Activated T-cell treated with anti-CD3 and anti-CD28 coated beads for 24 hours (primary cell): ENCODE measurements at places on chromosomes 4 and X.

- no peak for DNase-seq
Observed at GRCh38 chrX:130079824-130080406, 30.4 kb downstream of the ELF4 start.

DNA sequence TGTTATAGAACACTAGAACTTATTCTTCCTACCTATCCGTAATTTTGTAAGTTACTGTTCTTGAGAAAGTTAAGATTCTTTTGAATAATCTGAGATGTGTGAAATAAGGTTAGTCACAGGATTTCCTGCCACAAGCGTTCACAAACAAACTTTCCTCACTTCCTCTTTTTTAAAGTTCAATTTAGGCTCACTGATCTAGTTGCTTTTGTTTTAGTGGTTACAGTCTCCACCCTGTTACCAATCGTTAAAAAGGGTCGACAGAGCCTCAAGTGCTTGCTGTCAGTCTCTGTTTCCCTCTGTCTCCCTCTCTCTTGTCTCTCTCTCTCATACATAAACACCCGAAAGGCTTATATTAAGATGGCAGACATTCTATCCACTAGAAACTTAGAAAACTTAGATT is 35.9 kb upstream of the STK26 start:
- no peak for DNase-seq

- DNase-seq: no peak
Observed at GRCh38 chr4:6859543-6859942, 50.1 kb upstream of the TBC1D14 start.

- no peak for DNase-seq
Observed at GRCh38 chr4:47733302-47734175, 104.3 kb downstream of the CORIN start.

- no peak for DNase-seq
Observed at GRCh38 chr4:5962416-5962815, 55.8 kb downstream of the C4orf50 start.

GRCh38 chr4:5789141-5789540 is 78.1 kb downstream of the EVC start:
- DNase-seq: no peak

DNA sequence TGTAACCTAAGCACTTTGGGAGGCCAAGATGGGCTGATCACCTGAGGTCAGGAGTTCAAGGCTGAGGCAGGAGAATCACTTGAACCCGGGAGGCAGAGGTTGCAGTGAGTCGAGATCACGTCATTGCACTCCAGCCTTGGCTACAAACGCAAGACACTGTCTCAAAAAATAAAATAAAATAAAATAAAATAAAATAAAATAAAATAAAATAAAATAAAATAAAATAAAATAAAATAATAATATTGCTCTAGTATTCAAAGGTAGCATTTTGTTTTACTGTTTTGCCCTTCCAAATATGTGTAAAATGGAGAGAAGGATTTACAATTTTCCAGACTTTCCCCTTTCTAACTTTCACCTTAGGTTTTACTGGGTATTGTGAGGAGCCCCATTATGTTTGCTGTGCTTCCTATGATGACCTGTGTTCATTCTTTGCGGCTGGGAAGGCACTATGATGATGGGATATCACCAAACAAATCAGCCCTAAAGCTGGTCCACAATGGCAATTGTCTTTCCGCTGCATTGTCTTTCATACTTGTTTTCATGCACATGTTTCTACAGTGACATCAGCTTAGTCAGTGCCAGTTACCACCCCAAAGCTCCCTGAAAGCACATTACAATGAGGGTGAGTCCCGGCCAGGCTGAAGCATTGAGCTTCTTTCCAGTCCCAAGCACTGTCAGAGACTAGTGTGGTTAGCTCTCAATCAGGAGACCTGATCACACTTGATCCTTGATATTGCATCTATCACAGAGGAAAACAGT is 50.8 kb downstream of the DTHD1 start:
- no peak for DNase-seq

- no peak for DNase-seq
Observed at GRCh38 chr4:98573791-98574190, 84.6 kb downstream of the TSPAN5 start.

DNA sequence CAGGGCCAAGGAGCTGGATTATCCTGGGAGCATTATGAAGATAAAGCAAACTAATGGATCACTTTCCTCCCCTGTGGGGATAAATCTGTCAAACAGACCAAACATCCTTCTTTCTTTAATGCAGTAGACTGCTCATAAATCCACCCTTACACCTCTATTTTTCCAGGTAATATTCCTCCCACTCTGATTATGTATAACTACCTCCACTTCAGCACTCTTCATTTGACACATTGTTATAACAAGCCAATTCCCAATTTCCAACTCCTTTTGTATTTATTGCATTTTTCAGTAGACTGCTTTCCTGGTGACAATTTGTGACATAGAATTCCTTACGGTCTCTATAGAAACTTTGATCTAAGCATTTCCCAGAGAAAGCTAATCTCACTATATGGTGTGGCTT is 115.0 kb upstream of the PRKG2 start:
- DNase-seq: no peak

DNA sequence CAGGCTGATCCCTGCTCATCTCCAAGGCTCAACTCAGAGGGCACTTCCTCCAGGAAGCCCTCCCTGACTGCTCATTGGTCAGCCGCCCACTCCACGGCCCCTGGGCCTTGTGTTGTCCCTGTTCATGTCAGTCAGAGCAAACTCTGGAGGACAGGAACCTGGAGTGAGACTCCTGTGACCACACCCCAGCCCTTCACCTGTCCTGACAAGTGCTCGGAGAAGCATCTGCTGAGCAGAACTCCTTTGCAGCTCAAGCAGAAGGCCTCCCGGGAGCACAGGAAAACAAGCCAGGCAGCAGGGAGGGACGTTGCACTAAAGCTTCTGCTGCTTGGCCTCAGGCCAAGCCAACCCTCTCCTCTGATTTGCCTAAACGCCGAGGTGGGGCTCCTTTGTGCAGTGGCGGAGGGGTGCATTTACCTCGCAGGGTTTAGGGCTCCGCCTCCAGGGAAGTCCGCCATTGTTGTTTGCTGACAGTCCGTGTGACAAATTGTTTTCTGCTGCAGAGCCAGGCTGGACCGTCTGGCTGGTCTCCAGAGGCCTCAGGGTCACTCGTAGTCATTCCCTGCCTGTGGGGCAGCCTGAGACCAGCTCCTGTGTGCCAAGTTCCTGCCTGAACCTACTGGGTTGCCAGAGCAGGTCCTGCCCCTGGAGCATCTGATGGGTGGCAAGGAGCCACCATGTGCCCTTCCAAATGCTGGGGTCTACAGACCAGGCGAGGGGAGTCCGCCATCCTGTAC is 61.8 kb downstream of the C4orf50 start:
- no peak for DNase-seq

DNA sequence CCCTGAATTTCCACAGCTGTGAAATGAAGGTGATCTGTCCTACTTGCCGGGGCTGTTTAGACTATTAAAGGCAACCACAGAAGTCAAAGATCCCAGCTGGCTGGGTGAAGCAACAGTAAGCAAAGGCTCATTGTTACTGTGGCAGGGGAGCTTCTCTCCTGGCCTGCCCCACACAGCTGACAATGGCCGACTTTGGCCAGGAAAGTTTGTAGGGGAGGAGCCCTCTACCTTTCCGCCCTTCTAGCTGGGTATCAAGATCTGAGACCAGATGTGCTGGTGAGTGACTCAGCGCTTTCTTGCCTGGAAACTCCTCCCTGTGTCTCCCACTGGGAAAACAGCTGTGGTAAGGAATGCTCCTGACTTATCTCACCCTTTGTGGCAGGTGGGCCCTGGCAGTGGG is 21.1 kb downstream of the RASSF6 start:
- DNase-seq: no peak

DNA sequence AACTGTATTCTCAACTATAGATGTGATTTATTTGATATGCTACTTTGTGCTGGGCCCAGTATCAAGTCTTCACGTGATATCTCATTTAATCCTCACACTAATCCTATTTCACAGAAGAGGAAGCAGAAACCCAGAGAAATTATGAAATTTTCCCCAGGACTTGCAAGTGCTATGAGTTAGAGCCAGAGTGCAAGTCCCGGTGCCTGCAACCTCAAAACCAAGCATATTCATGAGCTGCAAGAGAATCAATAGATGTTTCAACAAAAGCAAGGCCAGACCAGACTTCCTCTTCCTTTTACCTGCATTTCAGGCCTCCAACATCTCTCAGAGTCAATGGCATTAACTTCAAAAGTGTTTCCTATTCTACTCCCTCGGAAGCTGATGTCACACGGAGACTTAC is 92.2 kb upstream of the GATB start:
- DNase-seq: no peak

- DNase-seq: no peak
Observed at GRCh38 chrX:72705111-72705510, 9.0 kb downstream of the PHKA1 start.

GRCh38 chrX:20267607-20267930 is 860 bp upstream of the RPS6KA3 start:
- no peak for DNase-seq

DNA sequence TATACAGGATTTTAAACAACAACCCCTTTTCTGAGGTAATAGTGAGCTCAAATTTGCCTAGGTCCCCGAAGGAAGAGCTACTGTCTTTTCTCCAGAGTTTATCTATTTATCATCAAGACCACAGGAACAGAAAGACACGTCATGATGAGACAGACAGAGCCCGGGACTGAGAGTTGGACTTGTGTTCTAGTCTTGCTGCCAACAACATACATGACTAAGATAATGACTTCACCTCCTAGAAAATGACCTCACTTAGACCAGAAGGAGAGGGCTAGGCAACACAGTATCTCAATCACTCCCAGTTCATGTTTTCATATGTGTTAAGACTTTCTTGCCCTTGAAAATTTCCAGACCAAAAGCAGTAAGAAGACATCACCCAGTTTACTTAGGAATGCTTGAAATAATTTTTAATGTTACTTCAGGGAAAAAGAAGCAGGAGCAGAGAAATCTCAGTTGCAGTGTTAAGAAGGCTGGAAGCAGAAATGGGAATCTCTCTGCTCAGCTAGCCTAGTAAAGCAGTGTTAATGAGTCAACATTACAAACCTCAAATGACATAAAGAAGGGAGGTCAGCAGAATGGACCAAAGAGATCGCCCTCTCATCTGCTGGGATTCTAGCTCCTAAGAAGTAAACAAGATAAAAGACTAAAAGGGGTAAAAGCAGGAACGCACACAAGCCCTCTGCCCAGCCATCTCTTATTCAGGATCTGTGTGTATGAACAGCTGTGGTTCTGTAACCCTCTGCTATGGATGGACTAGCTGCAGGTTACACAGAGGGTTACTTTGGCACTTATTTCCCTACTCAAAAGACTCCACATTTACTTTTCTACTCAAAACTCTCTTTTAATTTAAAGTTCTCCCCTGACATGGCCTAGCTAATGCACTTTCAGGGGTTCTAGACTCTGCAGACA is 24.8 kb downstream of the PDGFC start:
- no peak for DNase-seq

DNA sequence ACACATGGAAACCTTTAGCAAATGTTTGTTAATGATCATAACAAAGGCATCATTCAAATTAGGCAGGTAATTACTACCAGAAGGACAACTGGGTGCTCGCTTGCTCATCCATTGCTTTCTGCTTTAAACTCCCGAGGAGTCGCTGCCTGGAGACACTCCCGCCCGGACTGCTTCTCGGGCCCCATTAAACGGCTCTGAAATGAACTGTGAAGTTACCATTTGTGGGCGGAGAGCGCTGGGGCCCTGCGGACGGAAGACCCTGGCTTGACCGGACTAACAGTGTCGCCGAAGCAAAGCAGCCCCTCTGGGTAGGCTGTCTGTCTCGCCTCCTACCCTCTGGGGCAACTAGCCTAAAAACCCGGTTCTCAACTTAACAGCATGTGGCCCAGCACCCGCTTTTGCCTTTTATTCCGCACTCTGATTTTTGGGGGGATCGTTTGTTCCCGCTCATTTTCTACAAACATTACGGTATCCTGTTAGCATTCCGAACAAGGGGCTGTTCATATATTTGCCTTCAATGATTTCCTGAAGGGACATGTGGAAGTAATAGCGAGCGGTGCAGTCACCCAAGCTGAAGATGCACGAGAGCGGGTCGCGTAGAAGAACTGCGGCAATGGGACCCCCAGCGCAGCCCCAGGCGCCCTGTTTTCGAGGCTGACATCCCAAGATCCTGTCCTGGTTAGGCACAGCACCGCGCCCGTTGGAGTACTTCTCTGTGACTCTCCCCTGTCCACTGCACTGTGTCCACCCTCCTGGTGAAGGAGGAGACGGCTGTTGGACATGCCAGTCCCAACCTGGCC is 1.6 kb upstream of the PDGFRA start:
- DNase-seq: no peak

DNA sequence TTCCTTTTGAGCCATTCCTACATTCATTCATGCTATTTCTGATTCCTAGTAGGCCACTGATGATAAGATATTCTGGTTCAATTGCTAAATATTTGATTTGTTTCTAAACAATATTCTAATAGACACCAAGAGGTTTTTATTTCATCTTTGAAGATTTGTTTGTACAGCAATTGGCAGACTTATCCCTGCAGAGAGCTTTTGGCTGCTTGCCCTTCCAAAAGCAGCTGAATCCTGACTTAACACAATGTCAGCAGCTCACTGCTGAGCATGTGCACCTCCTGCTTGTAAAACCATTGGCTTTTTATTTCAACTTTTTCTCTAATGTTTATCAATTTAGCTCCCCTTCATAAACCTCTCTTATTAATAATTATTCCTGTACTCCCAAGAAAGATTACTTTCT is 45.3 kb downstream of the MMRN1 start:
- DNase-seq: no peak

DNA sequence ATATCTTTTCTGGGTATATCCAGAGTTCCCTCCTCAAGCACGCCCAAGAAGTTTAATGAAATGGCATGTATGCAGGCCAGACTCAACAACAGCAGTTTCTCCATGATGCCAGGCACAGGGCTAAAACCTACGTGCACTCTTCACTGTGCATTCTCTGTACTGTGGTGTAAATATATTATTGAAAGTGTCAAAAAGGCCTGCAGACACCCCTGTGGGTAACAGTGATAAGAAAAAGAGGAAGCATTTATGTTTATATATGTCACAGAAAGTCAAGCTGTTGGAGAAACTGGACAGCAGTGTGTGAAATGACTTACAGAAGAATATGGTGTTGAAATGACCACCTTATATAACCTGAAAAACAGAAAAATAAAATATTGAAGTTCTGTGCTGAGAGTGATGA is 29.6 kb upstream of the DCAF8L1 start:
- DNase-seq: no peak
